CD4-positive, alpha-beta memory T cell (primary cell): ENCODE measurements at places on chromosomes 16 and 17. TPM values are rescaled to one million over a fixed set of nuclear protein-coding genes. Genes with fewer than 3 reads are reported as not detected.

DNA sequence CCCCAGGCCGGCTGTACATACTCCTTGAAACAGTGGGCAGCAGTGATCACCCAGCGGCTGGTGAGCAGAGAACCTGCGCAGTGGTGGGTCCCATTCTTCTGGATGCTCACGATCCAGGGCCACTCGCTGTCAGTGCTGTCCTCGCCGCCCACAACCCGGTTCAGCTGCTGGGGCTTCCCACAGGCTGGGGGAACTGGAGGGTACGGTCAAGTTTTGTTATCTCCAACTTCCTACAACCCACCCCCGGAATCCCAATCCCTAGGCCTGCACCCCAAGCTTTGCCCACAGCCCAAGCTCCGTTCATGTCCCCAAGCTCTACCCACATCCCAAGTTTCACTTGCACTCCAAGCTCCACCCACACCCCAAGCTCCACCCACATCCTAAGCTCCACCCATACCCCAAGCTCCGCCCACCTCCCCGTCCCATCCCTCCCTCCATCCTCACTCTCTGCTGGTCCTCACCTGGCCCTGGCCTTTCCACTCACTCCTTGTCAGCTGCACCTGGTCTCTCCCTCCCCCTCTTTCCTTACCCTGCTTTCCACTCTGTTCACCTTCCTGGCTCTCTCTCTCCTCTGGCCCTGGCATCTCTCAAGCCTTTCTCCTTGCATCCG, 1.8 kb downstream of the PRSS22 start:
- H3K4me1 ChIP-seq = peaks cover 12% of the 10 kb centered on the region
- DNase-seq = no peak
- H3K36me3 ChIP-seq = no peaks in the 10 kb centered on the region

GRCh38 chr17:28807925-28808634, 34.5 kb downstream of the FAM222B start:
- H3K27me3 ChIP-seq = no peaks in the 10 kb centered on the region
- no peak overlapping the region for H3K4me3 ChIP-seq
- H3K36me3 ChIP-seq = peaks cover 14% of the 10 kb centered on the region

GRCh38 chr17:9672266-9672665, 26.9 kb downstream of the USP43 start:
- no peak for DNase-seq
- H3K4me1 ChIP-seq = no peaks in the 10 kb centered on the region
- H3K4me3 ChIP-seq = no peak overlapping the region
- H3K27me3 ChIP-seq = peaks cover 4% of the 10 kb centered on the region
- H3K36me3 ChIP-seq = no peaks in the 10 kb centered on the region
- H3K27ac ChIP-seq = no peak overlapping the region

Gene KATNIP
- total RNA-seq = 22.9 TPM

DNA sequence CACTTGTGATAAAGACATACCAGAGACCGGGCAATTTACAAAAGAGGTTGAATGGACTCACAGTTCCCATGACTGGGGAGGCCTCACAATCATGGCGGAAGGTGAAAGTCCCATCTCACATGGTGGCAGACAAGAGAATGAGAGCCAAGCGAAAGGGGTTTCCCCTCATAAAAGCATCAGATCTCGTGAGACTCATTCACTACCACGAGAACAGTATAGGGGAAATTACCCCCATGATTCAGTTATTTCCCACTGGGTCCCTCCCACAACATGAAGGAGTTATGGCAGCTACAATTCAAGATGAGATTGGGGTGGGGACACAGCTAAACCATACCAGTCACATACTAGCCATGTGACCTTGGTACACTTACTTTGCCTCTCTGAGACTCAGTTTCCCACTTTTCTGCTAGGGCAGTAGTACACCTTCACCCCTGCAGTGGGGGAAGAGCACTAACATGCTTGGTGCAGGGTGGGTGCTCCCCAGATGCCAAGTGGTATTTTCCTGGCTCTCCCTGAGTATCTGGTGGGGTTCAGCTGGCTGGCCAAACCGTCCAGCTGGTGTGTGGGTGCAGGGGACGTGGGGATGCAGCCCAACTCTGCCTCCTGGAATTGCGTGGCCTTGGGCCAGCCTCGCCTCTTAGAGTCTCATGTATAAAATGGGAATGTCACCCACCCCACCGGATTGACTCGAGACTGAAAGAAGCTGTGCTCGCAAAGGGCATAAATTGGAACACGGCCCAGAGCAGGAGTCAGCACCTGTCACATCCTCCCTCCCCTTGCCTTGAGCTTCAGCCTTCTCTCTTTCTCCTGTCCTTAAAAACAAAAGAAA, 364.1 kb downstream of the CPPED1 start:
- H3K4me3 ChIP-seq = no peak overlapping the region
- no peaks in the 10 kb centered on the region for H3K27me3 ChIP-seq
- no peaks in the 10 kb centered on the region for H3K36me3 ChIP-seq
- H3K4me1 ChIP-seq = no peaks in the 10 kb centered on the region
- H3K27ac ChIP-seq = no peak overlapping the region

Gene B9D1
- 2.8 TPM for total RNA-seq

- no peak overlapping the region for H3K27ac ChIP-seq
- H3K4me3 ChIP-seq = no peak overlapping the region
- no peaks in the 10 kb centered on the region for H3K27me3 ChIP-seq
Measured at GRCh38 chr17:75498039-75498725, 17.2 kb downstream of the CASKIN2 start.

GRCh38 chr16:1972490-1972877, 631 bp downstream of the TBL3 start:
- peak overlapping the region; percentile 70 for H3K27ac ChIP-seq
- peaks cover 30% of the 10 kb centered on the region for H3K36me3 ChIP-seq
- DNase-seq = no peak
- H3K27me3 ChIP-seq = no peaks in the 10 kb centered on the region

Gene CTRB1
- total RNA-seq = not detected

GRCh38 chr17:41919165-41919817, 540 bp upstream of the ACLY start:
- peaks cover 41% of the 10 kb centered on the region for H3K4me1 ChIP-seq
- H3K27ac ChIP-seq = peak overlapping the region; percentile 88
- H3K27me3 ChIP-seq = no peaks in the 10 kb centered on the region
- DNase-seq = no peak

Gene OTOA
- total RNA-seq = 0.17 TPM

- H3K36me3 ChIP-seq = no peaks in the 10 kb centered on the region
- DNase-seq = no peak
- H3K27me3 ChIP-seq = no peaks in the 10 kb centered on the region
- no peaks in the 10 kb centered on the region for H3K4me1 ChIP-seq
- no peak overlapping the region for H3K27ac ChIP-seq
- no peak overlapping the region for H3K4me3 ChIP-seq
Measured at GRCh38 chr17:74028354-74029116, 174.9 kb upstream of the RPL38 start.

DNA sequence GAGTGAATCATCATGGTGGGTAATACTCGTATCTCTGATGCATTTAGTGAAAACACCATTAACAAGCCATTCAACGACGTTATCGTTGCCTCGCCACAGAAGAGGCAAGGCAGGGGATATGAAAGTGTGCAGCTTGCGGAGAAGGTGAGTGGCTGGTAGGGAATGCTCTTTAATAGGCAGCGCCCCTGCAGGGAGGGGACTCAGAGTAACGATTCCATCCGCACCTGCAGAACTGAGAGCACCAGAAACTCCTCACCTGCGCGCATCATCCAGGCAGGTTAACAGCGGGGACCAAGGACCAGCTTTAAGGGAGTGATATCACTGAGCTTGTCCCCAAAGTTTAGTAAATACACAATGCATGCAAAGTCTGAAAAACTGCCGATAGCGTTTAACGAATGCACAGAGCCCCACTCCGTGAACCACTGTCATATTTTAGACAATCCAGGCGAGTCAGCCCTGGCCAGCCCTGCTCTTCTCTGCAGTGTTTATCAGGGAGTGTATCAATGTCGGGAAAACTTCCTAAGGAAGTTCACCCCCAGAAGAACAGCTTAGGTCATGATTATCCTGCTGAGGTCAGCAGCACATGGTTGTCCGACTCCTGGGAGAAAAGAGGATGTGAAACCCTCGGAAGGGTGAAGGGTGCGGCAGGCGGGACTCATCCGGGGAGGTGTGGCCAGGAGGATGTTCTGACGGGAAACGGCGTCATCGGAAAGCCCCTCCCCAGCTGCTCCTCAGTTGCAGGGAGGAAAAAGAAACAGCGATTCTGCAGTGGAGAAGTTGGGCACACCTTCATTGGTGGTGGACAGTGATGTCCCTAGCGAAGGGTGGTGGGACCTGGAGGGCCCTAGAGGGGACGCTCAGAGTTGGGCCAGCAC, 68.5 kb upstream of the DNAH17 start:
- peaks cover 13% of the 10 kb centered on the region for H3K4me1 ChIP-seq
- no peaks in the 10 kb centered on the region for H3K36me3 ChIP-seq
- peak; percentile 34 for DNase-seq
- H3K27me3 ChIP-seq = no peaks in the 10 kb centered on the region

Gene LLGL2
- 40.1 TPM for total RNA-seq

DNA sequence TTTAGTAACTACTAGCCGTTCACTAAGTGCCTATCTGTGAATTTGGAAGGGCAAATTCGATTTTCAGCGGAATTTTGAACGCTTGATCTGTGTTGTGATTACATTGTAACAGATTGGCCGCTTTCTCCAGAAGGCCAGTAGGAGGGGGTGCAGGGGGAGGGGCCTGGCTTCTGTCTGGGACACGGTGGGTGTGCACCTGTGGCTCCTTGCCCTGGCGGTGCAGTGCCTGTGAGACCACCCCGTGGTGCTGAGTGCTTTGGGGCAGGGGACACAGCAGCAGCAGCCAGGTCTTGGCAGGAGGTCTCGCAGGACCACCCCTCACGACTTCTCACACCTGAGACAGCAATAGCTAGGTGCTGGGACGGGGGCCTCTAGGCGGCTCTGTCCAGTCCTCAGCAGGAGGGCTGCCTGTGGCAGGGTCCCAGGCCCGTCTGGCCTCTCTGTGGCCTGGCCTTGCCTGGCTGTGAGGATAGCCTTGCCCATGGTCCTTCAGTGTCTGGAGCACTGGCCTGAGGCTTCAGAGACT, 1.8 kb downstream of the UBE2I start:
- DNase-seq = no peak
- peak overlapping the region; percentile 68 for H3K4me3 ChIP-seq
- peak overlapping the region; percentile 68 for H3K27ac ChIP-seq
- peaks cover 38% of the 10 kb centered on the region for H3K4me1 ChIP-seq
- no peaks in the 10 kb centered on the region for H3K27me3 ChIP-seq

DNA sequence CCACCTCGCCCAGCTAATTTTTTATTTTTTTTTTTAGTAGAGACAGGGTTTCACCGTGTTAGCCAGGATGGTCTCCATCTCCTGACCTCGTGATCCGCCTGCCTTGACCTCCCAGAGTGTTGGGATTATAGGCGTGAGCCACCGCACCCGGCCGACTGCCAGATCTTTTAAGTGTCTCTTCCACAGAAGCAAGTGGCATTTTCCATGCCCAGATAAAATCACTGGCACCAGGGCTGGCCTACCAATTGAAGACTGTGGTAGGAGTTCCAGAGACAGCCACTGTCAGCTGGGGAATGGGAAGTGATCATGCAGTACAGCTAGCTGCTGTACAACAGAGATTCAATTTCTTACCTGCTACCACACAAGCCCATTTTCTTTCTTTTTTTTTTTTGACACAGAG, 17.9 kb downstream of the CNP start:
- H3K27ac ChIP-seq = no peak overlapping the region
- peaks cover 60% of the 10 kb centered on the region for H3K36me3 ChIP-seq
- no peaks in the 10 kb centered on the region for H3K27me3 ChIP-seq
- no peak overlapping the region for H3K4me3 ChIP-seq
- no peaks in the 10 kb centered on the region for H3K4me1 ChIP-seq

Gene KRTAP4-6
- total RNA-seq = not detected

DNA sequence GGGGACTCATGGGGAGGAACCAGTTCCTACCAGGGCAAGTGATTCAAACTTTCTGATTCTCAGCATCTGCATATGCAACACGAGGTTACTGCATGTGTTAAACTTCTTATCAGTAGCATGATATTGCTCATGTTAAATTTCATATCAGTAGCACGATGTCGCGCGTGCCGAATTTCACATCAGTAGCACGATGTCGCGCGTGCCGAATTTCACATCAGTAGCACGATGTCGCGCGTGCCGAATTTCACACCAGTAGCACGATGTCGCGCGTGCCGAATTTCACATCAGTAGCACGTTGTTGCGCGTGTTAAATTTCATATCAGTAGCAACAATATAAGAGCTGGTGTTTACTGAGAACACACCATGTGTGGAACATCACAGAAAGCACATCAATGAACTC, 221.6 kb downstream of the GSG1L start:
- no peak for DNase-seq
- H3K4me3 ChIP-seq = no peak overlapping the region
- no peaks in the 10 kb centered on the region for H3K36me3 ChIP-seq

GRCh38 chr16:4247460-4247784, 5.5 kb upstream of the SRL start:
- no peak overlapping the region for H3K27ac ChIP-seq
- DNase-seq = no peak
- H3K4me1 ChIP-seq = peaks cover under 1% of the 10 kb centered on the region
- H3K36me3 ChIP-seq = no peaks in the 10 kb centered on the region
- H3K4me3 ChIP-seq = no peak overlapping the region
- H3K27me3 ChIP-seq = no peaks in the 10 kb centered on the region

Gene CYB561
- total RNA-seq = 83.7 TPM

DNA sequence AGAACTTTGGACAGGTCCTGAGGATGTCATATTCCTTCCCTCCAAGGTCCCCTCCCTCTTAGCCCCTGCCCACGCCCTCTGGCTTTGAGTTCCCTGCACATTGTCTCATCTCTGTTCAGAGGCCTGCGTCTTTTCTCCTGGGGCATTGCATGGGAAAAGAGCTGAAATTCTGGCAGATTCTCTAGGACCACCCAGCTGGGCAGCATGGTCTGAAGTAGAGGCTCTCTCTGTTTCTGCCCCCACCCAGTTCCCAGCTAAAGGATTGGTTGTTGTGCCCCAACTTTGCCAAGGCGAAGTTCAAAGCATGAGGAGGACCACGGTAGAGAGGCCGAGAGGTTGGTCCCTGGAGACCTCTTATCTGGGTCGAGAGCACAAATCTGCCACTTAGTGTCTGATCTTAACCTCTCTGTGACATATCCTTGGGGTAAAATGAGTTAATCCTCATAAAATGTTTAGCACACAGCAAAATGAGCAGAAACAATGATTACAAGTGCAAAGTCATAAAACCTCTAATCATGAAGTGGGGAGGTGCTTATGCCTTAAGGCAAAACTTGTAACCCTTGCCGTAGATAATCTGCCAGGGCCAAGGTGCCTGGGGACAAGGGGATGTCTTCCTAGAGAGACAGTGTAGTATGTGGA, 2.4 kb downstream of the ABAT start:
- H3K4me1 ChIP-seq = peaks cover 17% of the 10 kb centered on the region
- no peak overlapping the region for H3K27ac ChIP-seq
- H3K4me3 ChIP-seq = no peak overlapping the region
- H3K36me3 ChIP-seq = no peaks in the 10 kb centered on the region

GRCh38 chr16:55585631-55586030, 19.1 kb downstream of the CAPNS2 start:
- H3K27ac ChIP-seq = no peak overlapping the region
- no peak for DNase-seq
- H3K27me3 ChIP-seq = no peaks in the 10 kb centered on the region
- H3K4me3 ChIP-seq = no peak overlapping the region
- no peaks in the 10 kb centered on the region for H3K36me3 ChIP-seq

Gene ATP2A3
- 157 TPM for total RNA-seq

GRCh38 chr17:75514919-75515495, 330 bp downstream of the CASKIN2 start:
- H3K27ac ChIP-seq = no peak overlapping the region
- peaks cover 3% of the 10 kb centered on the region for H3K36me3 ChIP-seq
- peaks cover 29% of the 10 kb centered on the region for H3K4me1 ChIP-seq
- H3K4me3 ChIP-seq = no peak overlapping the region
- DNase-seq = no peak

Gene ASPA
- total RNA-seq = not detected

Gene UBE2G1
- total RNA-seq = 61.6 TPM

- no peak overlapping the region for H3K4me3 ChIP-seq
- no peak overlapping the region for H3K27ac ChIP-seq
- no peaks in the 10 kb centered on the region for H3K36me3 ChIP-seq
Measured at GRCh38 chr16:85680352-85680944, 8.3 kb downstream of the GINS2 start.
